Aorta (tissue), 5 donors: ENCODE measurements at places on chromosomes 4 and X.

DNA sequence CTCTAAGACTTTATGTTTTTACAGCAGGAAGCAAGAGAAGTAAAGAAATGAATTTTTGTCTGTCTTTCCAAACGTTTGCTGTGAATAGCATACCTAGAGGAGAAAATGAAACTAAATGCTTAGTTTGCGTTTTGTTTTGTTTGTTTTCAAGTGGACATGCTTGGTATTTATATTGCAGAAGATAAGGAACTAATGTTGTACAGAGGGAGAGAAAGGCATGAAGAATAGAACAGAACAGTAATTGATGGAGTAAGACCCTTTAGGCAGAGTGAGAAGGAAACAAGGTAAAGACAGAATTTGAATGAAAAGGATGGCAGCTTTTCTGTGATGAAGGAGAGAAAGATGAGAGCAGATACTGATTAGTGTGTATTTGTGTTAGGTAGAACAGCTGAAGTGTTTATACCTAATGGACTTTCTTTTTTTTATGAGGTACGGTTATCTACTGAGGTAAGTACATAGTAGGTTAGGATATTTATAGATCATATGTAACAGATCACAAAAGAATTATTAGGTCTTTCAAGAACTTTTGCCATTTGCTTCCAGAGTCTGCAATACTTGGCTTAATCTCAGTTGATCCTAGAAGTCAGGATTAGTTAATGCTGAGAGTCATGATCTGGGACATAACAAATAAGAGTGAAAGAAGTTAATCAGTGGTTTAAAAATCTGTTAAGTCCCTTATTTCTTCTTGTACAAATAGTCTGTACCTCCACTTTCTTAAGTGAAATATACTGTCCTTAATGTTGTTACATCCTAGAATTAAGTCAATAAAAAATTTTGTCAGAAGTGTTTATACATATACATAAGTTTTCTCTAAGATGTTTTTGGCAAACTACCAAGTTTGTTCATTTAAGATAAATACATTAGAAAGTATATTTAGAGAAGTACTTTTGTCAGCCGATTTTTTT, 36.8 kb downstream of the FABP2 start:
- DNase-seq: no peak

DNA sequence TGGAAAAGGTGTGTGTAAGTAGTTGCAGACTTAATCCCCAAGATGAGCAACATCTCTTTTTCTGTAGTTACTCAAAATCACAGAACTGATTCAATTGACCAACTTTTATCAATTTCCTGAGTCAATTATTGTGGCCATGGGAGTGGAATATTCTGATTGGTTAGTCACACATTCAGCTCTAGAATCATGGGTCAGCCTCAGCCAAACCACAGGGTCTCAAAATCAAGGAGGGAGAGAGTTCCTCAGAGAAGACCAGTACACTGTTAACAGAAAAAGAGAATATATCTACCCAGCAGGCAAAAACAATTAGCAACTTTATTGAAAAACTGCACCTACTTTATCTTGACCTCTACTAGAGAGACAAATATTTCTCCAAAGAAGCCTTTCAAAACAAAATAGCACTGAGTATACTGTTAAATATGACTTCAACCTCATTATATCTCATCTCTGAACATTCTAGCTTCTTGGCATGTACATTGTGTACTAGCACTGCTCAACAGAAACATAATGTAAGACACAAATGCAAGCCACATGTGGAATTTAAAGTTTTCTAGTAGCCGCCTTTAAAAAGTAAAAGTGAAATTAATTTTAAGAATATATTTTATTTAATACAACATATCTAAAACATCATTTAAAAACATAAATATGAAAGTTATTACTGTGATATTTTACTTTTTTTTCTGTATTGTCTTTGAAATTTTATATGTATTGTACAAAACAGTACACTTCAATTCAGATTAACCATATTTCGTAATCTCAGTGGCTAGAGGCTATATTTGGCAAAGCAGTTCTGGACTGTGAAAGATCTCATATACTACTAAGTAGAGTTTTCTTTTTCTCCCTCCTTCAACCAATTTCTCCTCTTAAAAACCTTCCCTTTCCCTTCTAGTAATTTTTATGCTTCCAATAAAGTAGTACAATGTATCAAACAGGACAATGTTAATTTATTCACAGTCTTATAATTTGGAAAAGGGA, 11.8 kb upstream of the LCORL start:
- DNase-seq: no peak

GRCh38 chr4:170306208-170306607, 216.5 kb upstream of the AADAT start:
- DNase-seq: no peak

DNA sequence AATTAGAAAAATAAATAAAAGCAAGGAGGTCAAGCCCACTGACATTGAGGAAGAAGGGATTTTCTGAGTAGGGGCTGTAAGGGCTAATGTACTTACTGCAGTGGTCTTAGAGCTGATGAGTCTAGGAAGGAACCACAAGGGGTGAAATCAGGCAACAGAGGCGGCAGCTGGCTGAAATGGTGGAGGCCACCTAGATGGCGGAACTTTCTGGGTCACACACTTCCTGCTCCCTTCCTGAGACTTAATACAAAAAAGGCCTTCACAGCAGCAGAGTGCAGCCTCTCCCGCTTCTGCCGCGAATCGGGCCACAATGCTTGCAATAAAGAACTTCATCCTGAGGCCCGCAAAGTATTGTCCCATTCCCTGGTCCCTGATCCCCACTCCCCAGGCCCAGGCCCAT, 15.4 kb downstream of the SNX12 start:
- no peak for DNase-seq

DNA sequence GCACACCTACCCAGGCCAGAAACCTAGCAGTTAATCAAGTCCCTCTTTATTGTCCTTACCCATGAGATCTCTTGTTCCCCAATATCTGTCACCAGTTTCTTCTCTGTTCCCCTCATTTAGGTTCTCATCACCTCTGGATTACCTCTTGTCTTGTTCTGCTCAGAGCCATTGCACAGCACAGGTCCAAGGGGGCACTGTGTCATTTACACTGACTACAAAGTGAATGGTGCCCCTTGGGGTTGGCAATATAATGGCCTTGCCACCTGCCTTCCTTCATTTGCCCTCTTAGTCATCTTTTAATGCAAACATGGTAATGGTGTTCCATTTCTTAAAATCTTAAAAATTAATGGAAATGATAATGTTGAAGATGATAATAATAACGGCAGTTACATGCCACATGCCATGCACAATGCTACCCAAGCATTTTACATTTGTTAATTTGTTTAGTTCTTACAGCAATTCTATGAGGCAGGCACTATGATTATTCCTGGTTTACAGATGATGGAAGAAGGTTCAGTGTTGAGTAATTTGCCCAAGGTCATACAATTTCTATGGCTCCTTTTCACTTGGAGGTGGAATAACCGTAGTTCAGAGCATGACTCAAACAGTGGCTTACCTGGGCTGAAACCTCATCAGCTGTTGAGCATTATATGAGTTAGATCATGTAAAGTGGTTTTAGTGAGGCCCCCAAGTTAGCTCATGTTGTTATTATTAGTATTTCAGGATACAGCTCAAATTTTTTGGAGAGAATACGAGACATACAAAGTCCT, 117.9 kb downstream of the RASL11B start:
- DNase-seq: no peak

DNA sequence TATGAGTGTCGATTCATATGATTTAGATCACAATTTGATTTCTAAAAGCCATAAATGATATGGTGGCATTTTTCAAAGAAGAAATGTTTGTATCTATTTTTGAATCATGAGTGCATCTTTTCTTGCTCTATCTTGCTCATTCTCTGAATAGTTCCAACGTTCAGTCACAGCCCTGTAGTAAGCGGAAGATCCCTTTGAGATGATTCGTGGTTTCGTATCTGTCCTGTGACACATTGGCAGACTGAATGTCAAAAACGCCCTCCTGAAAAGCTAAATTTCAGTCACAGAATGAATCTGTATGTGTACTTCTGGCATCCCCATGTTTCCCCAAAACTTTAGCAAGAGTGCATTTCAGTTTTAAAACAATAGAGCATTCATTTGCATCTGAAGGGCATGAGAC, 1066.9 kb upstream of the TENM3 start:
- DNase-seq: no peak

- DNase-seq: no peak
These were observed 81.7 kb downstream of the ZC4H2 start for GRCh38 chrX:64894454-64895038.

- no peak for DNase-seq
These were observed 17.3 kb upstream of the FGF5 start for GRCh38 chr4:80249144-80249543.

GRCh38 chrX:20591246-20591645, 324.5 kb upstream of the RPS6KA3 start:
- no peak for DNase-seq

DNA sequence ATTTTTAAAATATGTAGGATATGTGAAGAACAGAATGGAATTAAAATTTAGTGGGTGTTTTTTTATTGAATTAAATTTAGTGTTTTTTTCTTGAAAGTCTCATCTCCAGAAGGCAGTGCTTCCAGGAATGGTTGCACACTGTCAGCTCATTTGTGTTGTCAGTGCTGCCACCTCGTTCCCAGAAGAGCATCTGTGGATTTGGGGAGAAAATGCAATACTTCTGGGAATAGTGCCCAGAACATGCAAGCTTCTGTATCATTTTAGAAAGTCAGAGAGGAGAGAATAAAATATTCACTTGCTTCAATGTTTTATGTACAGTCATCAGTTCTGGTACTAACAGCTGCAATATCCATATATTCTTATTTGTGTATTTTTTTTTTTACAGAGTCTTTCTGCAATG, 608.8 kb downstream of the PCDH7 start:
- DNase-seq: no peak

DNA sequence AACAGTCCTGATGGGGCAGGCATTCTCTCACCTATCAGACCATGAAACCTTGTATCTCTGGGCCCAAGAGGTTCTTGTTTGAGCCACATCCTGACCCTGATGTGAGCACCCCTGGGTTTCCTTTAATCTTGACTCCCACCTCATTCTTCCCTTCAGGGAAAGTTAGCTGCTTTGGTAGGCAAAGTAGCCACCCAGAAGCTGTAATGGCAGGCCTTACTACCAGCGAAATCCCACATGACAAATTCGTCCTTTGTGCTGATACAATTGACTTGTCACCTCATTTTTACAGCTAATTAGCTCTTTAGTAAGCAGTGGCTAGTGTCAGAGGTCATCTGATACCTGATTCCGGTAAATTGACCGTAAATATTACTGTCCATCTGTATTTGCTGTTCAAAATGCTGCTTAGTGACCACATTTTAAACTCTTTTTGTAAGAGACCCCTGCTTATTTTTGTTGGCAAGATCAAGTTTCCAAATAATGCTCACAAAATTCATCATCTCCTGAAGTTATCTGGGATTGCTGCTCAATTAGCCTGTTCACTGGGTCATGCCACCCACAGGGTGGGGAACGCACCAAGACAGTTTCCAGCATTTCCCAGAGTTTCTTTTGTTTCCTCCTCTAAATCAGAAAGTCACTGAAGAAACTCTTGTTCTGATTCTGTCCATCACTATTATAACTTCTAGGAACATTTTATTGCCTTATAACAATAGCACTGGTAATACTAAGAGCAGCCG, 329.7 kb downstream of the GPAT3 start:
- no peak for DNase-seq
